Ovary (tissue), 10 donors: ENCODE measurements at places on chromosomes 4 and X. TPM values are rescaled to one million over a fixed set of nuclear protein-coding genes. Genes with fewer than 3 reads are reported as not detected.

Gene HCFC1
- polyA plus RNA-seq = 19.7 TPM

DNA sequence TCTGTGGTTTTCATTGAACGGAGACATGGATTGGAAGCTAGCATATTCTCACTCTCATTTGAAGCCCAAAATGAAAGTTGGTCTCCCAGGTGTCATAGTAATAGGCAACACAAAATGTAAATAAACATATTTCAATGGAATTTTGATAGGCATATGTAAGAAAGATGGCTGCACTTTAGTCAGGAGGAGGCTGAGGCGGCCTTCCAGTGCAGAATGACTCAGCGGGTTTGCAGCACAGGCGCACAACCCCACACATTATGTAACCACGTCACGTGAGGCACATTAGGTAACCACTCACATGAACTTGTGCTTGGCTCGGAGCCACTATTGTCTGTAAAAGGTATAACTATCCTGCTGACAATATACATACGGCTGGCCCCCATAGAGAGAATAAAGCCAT lies 381.7 kb downstream of the GPAT3 start:
- no peak overlapping the region for H3K27ac ChIP-seq
- H3K4me3 ChIP-seq = no peak overlapping the region
- H3K4me1 ChIP-seq = no peaks in the 10 kb centered on the region
- no peaks in the 10 kb centered on the region for H3K27me3 ChIP-seq
- H3K36me3 ChIP-seq = no peaks in the 10 kb centered on the region

Gene MBNL3
- polyA plus RNA-seq = 6.6 TPM

GRCh38 chrX:69603566-69604194 lies 12.2 kb upstream of the EDA start:
- H3K36me3 ChIP-seq = no peaks in the 10 kb centered on the region
- H3K27ac ChIP-seq = no peak overlapping the region
- no peaks in the 10 kb centered on the region for H3K4me1 ChIP-seq

- no peak overlapping the region for H3K27ac ChIP-seq
- no peaks in the 10 kb centered on the region for H3K27me3 ChIP-seq
- H3K4me3 ChIP-seq = no peak overlapping the region
- H3K4me1 ChIP-seq = peaks cover 2% of the 10 kb centered on the region
- no peak for DNase-seq
Measured at GRCh38 chr4:168540086-168540485, 43.2 kb downstream of the PALLD start.

DNA sequence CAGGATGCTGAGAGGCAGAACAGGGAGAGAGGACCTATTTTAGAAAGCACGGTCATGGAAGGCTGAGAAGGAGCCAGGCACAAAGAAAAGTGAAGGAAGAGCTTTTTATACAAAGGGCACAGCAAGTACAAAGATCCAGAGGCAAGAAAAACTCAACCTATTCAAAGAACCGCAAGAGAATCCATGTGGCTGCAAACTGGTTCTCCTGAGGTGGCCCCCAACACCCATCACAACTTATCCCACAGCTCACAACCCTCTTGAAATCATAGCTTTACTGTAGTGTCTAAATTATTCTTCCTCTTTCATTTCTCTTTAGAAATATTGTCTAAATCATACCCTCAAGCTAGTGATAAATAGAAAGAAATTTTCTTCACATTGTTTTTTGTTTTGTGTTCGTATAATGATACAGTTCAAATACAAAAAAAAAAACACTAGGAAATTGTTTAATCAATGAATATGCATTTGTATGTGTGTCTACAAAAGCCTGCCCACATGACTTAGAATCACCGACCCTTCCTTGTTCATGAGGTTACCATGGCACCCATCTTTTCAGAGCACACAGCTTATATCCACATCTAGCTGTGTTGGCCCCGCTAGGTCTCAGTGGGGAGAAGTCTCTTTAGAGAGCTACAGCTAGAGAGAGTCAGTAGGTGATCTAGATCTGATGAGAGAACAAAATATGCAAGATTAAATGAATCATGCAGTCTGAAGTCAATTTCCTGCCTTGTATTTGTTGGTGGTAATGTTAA lies 126.9 kb upstream of the DCLK2 start:
- DNase-seq = no peak
- no peaks in the 10 kb centered on the region for H3K36me3 ChIP-seq
- H3K4me1 ChIP-seq = no peaks in the 10 kb centered on the region
- no peak overlapping the region for H3K4me3 ChIP-seq

DNA sequence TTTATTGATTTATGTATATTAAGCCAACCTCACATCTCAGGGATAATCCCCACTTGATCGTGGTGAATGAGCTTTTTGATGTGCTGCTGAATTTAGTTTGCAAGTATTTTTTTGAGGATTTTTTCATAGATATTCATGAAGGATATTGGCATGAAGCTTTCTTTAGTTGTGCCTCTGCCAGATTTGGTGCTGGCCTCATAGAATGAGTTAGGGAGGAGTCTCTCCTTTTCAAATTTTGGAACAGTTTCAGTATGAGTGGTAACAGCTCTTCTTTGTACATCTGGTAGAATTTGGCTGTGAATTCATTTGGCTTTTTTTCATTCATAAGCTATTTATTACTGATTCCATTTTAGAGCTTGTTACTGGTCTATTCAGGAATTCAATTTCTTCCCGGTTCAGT lies 197.2 kb upstream of the NDST4 start:
- H3K4me3 ChIP-seq = no peak overlapping the region
- H3K27me3 ChIP-seq = no peaks in the 10 kb centered on the region
- no peak for DNase-seq
- no peaks in the 10 kb centered on the region for H3K36me3 ChIP-seq
- H3K4me1 ChIP-seq = no peaks in the 10 kb centered on the region
- H3K27ac ChIP-seq = no peak overlapping the region

- H3K27ac ChIP-seq = no peak overlapping the region
- H3K27me3 ChIP-seq = no peaks in the 10 kb centered on the region
- no peak overlapping the region for H3K4me3 ChIP-seq
- H3K4me1 ChIP-seq = no peaks in the 10 kb centered on the region
- DNase-seq = no peak
Measured at GRCh38 chrX:151871244-151871643, 41.4 kb upstream of the MAGEA4 start.

Gene SLC39A8
- 11.5 TPM for polyA plus RNA-seq

DNA sequence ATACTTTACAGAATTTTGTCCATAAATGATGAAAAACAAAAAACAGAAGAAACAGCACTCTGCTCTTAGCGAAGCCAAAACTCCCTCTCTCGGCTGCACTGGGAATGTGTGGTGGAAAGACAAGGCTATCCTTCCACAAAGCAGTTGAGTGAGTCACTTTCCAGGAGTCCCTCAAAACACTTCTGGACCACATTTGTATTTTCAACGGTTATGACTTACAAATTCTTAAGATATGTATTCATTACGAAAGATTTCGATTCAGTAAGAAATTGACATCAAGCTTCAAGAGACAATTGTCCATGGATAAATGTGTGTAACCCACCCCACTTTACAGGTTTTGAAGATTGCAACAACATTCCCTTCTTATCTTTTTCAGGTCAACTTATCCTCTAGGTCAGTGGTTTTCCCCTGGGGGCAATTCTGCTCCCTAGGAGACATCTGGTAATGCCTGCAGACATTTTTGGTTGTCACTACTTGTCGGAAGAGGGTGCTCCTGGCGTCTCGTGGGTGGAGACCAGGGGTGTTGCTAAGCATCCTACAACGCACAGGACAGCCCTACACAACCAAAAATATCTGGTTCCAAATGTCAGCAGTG lies 66.7 kb upstream of the MTNR1A start:
- no peaks in the 10 kb centered on the region for H3K27me3 ChIP-seq
- no peak for DNase-seq
- H3K36me3 ChIP-seq = no peaks in the 10 kb centered on the region
- no peak overlapping the region for H3K4me3 ChIP-seq
- no peak overlapping the region for H3K27ac ChIP-seq

Gene HS3ST1
- 48.8 TPM for polyA plus RNA-seq

Gene HEPH
- 56.9 TPM for polyA plus RNA-seq

DNA sequence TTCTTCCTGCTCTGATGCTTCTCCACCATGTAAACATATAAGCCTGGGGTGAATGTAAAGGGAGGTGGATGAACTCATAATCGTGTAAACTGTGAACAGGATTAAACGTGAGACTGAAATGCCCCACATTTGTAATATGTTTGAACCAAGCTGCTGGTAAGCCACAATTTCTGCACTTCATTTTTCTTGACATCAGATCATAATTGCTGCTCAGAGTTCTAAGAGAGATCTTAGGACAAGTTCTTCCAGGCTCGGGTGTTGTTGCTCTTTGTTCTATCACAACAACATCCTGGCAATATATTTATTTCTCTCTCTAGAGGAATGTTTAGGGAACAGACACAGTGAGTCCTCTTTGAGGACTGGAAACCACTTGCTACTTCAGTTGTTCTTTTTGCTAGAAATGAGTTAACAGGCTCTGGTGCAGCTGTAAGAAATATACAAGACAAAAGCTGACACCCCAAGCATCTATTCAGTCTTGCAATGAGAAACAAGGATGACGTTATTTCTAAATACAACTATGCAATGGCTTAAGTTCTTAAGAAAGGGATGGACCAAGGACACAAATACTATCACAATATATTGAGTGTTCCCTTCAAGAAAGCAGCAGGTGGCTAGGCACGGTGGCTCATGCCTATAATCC lies 59.6 kb downstream of the LNX1 start:
- H3K27me3 ChIP-seq = no peaks in the 10 kb centered on the region
- no peak overlapping the region for H3K4me3 ChIP-seq
- H3K27ac ChIP-seq = no peak overlapping the region
- peaks cover 4% of the 10 kb centered on the region for H3K4me1 ChIP-seq
- H3K36me3 ChIP-seq = no peaks in the 10 kb centered on the region

DNA sequence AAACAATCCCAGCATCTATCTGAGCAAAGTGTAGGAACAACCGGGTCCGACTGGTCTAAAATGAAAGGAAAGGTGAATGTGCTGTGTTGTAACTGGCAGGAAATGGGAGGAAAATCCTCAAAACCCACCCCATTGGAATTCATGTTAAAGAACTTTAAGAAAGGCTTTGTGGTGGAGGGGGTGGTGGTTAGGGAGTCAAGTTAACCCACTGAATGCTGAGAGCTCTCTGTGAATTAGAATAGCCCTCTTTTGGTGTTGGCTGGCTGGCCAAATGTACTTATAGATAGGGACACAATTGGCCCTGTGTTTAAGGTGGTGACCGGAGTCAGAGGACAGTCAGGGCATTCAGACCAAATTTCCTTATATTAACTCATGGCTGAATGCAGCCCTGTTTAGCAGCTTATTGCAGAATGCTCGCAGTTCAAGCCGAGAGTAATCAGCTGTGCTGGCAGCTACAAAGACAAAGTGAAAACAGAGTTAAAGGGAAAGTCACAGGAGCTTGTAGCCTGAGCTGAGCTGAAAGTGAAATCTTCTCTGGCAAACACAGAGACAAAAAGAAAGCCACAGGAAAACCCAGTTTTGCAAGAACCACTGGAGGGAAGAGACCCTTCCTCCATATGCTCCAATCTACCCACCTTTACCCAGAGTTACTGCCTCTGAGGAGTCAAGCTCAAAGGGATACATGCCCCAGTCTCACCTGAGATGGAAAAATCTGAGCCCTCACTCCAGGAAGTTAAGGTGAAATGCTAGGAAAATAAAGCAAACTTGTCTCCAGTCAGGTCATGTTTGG lies 38.5 kb upstream of the UGT2B7 start:
- no peaks in the 10 kb centered on the region for H3K4me1 ChIP-seq
- no peaks in the 10 kb centered on the region for H3K27me3 ChIP-seq
- H3K36me3 ChIP-seq = no peaks in the 10 kb centered on the region
- no peak overlapping the region for H3K4me3 ChIP-seq
- no peak overlapping the region for H3K27ac ChIP-seq
